ENCODE measurements at places on chromosomes 6 and 20.

DNA sequence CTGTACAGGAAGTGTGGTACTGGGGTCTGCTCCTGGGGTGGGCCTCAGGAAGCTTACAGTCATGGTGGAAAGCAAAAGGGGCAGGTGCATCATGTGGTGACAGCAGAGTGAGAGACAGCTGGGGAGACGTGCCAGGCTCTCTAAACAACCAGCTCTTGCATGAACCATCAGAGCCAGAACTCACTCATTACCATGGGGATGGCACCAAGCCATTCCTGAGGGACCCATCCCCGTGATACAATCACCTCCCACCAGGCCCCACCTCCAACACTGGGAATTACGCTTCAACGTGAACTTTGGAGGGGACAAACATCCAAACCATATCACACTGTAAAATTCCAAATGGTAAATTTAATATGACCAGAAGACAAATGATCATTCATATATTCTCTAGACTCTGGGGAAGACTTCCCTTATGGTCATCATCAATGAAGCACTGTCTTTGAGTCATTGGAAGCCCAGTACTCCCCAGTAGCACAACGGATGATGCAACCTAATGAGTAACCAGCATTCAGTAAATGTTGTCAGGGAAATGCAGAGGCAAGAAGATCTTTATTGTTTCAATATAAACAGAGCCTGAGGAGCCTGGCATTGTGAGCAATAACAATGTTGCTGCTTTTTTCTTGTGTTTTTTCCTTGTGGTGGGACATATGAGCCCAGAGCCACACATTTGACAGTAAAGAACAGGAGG is 48.2 kb upstream of the RALY start:
- DNase-seq: no peak

GRCh38 chr20:57071954-57072583 is 194.4 kb downstream of the BMP7 start:
- no peak for DNase-seq

DNA sequence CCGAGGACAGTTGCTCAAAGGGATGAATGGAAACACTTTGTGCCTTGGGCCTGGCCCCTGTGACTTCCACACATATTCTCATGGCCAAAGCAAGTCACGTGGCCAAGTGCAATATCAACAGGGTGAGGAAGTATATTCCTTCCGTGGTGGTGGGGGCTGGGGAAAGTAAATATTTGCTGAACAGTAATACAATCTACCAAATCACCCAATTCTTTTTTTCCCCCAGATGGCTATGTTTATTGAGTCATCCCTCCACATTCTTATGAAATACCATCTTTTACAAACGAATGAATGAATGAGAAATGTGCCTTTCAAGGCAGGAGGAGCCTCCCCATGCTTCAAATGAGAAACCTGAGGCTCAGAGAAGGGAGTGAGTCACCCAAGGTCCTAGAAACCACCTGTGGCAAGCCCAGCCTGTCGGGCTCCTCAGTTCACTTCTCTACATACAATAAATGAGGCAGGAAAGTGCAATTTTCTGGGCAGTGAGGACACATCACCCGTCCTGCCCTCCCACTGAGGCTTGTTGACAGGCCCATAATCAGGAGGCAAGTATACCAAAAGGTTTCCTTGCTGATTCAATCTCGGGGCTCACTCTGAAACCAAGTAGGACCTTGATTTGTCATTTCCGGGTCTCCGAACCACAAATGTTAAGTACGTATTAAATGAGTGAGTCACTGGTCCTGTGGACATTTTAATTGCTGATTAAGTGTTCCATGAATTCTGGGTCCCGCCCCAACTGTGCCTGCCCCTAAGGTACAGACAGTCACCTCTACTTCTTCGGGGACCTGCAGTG is 25.3 kb upstream of the TOP1 start:
- no peak for DNase-seq

DNA sequence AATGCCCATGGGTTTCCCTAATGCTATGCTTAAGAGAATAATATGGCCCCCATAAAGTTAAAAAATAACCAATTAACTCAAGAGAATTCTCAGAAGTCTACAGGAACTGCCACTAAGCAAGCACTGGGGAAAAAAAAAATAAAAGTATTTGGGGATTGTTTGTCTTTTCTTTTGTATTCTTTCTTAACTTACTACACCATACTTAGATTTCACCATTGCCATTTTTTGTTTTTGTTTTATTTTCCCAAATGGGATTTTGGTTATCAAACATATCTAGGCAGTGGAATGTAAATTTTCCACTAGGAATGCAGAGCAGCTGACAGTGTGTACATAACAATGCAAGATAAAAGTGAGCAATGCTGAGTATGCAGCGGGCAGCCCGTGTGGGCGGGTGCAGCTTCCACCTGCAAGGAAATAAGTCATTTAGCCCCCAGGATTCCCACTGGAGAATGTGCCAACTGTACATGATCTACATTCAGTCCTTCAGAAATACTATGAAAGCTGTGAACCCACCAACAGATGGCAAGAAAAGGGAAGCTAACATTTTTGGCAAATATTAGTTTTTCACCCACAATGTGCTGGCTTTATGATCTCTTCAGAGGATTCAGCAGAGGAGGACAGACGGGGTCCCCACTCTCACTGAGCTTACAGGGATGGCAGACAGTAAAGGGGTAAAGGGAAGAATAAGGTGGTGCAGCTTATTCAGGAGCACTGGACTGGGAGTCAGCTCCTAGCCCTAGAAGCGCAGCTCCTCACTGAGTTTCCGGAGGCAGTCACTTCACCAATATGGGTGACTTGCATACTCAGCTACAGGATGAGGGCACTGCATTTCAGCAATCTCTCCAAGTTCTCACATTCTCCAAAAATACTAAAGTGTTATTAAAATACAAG is 44.4 kb downstream of the DCDC2 start:
- DNase-seq: no peak

- no peak for DNase-seq
Observed at GRCh38 chr6:167664678-167665660, 161.7 kb upstream of the AFDN start.

GRCh38 chr20:16575390-16576140 is 2.3 kb upstream of the KIF16B start:
- DNase-seq: no peak

GRCh38 chr6:118980063-118980462 is 45.1 kb upstream of the MCM9 start:
- DNase-seq: no peak

GRCh38 chr6:37866590-37867507 is 47.3 kb downstream of the ZFAND3 start:
- no peak for DNase-seq

DNA sequence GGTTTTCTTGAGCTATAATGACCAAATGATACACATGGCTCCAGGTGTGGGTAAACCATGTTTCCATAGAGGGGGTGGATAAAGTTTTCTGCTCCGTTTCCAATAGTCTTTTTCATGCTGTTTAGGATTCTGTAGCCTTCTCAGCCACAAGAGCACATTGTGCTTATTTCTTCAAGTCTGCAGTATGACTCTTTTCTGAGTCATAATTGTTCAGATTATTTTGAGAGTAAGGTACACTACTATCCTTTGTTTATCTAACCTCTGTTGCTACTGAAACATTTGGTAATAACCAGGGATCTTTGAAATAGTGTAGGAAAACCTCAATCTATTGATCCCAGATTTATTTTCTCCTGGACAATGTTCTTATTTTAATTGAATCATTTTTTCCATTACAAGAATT is 247.9 kb upstream of the BMP2 start:
- no peak for DNase-seq

DNA sequence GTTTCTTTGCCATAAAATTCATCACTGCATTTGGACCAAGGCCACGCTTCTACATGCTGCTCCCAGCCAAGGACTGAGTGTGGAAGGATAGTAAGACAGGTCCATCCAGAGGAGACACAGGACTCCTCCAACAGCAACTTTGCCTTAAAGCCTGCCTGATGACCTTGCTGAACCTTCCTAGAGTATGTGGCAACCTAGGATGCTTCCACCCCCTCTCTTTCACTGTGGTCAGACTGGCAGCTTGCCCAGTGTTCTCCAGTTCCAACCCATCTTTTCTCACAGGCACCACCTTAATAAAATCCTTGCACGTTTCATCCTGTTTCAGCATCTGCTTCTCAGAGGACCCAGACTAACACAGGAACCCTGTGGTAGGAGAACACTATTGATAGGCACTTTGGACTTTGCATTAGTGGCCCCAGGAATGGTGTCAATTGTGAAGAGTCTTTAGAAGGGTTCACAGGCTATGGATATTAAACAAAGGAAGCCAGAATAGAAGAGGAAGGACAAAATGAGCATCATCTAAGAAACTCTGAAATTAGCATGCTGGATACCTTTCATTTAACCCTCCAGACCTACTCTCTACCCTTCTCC is 2.4 kb upstream of the PKHD1 start:
- no peak for DNase-seq

DNA sequence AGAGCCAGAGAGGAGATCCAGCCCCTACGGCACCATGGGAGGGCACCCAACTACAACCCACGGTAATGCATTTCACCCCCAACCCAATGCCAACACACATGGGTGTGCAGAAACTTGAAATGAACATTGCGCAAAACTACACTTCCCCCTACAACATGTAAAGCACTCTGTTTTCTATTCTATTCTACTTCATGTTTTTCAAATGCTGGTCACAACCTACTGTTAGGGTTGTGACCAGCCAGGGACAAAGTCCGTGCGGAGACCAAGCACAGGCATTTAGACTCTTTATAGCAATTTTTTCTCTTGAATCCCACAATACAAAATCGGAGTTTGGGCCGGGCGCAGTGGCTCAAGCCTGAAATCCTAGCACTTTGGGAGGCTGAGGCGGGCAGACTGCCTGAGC is 90.6 kb downstream of the MRPL14 start:
- DNase-seq: no peak

DNA sequence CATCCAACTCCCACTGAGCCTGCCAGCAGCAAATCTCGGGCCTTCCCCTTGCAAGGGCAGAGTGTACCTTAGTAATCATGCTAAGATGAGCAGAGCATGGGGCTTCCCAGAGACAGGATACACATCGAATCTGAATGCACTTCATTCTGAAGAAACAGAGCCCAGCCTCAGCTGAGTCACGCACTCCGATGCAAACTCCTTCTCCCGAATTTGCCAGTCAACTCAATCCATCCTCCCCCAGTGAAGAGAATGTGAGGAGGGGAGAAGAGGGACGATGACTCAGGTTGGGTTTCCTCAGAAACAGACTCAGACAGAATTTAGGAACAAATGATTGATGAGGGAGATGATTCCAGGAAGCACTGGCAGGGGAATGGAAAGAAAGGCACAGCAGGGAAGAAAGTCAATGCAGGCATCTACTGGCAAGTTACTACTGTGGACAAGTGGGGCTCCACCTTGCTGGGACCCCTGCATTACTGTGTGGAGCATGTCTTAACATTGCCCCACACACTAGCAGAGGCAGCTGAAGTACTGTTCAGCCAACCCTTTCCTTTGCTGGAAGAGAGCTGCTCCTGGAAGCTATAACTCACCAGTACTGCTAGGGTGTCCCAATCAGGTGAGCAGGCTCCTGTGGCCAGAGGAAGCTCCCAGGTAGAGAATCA is 251.6 kb downstream of the ADGB start:
- DNase-seq: no peak

DNA sequence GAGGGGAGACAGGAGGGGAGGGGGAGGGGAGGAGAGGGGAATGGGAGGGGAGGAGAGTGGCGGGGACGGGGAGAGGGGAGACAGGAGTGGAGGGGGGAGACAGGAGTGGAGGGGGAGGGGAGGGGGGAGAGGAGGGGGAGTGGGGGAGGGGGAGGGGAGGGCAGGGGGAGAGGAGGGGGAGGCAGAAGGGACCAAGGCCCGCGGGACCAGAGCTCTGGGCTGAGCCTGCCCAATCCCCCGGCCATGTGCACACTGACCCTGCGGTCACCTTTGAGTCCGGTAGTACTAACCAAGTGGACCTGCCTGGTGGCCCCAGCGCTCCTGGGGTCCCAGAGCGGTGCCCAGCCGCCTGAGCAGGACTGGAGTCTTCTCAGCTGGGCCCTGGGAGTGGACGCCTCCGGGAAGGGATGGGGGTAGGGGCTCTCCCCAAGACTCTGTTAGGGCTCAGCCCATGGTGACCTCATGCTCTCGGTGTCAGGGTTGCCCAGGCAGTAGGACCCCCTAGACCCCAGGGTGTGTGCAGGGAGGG is 471 bp upstream of the KCNQ2 start:
- DNase-seq: no peak

DNA sequence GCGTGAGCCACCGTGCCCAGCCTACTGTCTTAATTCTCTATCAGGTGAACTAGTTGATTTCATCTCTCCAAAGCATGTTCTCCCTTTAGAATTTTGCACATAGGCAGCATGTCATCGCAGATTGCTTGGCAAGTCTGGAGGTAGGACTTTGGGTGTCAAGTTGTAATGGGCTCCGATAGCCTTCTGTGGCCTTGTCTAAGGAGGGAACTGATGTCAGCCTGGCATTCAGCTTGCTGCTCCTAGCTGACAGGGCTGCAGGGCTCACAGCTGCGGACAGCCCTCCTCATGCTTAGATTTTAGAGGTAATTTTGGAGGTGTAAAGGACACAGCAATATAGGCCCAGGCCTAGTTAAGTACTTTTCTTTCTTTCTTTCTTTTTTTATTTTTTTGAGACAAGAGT is 11.3 kb downstream of the CHMP4B start:
- DNase-seq: no peak

- DNase-seq: no peak
Observed at GRCh38 chr6:45498591-45498990, 120.9 kb upstream of the SUPT3H start.

DNA sequence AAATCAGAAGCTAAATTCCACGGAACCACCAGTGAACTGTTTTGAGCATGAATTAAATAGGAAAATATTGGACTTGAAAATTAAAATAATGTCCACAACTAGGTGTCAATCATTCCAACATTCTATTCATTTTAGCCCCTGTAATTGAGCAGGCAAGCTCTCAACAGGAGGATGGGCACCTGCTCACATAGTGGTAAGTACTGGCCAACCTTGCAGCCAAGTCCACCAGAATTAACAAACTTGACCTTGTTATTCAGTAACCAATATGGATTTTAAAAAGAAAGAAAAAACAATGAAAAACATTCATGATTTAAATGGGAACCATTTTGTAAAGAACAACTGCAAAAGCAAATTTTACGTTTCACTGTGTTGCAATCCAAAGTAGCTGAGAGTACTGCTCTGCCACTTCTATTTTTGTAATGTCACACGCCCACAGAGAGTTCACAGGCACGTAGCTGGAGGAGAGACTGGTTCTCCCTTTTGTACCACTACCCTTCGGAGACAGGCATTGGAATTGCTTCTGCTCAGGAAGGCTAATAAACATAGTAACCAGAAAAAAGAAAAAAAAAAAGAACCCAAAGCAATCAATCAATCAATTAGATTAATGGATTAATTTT is 75.2 kb upstream of the F13A1 start:
- DNase-seq: no peak

GRCh38 chr6:88361298-88361697 is 195.2 kb upstream of the CNR1 start:
- no peak for DNase-seq

- DNase-seq: no peak
Observed at GRCh38 chr20:11394145-11394833, 523.4 kb upstream of the BTBD3 start.

DNA sequence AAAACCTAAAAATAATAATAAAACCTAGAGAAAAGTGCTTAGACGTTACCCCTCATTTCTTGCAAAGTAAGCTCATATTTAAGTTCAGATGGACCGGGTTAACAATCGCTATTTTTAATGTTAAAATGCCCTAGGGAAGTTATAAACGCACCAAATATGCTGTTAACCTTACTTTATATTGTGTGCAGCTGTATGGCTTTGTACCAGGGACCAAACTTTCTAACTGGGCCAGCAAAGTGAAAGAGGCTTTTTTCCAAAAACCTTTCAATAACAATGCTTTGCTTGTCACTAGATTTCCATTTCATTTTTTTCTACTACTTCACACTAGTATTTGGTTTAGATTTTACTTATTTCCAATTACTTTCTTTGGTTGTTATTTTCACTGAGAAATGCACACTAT is 248.5 kb downstream of the FOXC1 start:
- DNase-seq: no peak
